Testis (tissue), 5 donors: ENCODE measurements at places on chromosomes 16 and 17. TPM values are rescaled to one million over a fixed set of nuclear protein-coding genes. Genes with fewer than 3 reads are reported as not detected.

GRCh38 chr17:47219621-47220475 lies 10.7 kb downstream of the MYL4 start:
- no peaks in the 10 kb centered on the region for H3K27me3 ChIP-seq
- no peak overlapping the region for H3K4me3 ChIP-seq
- no peaks in the 10 kb centered on the region for H3K36me3 ChIP-seq

The CDRT15L2 gene
- 17.9 TPM for total RNA-seq

The DRC7 gene
- 35.4 TPM for total RNA-seq

The STX1B gene
- 6.3 TPM for total RNA-seq

The MYH11 gene
- 263 TPM for total RNA-seq

GRCh38 chr16:59144326-59144725 lies 410.2 kb upstream of the GOT2 start:
- no peaks in the 10 kb centered on the region for H3K4me1 ChIP-seq
- no peak overlapping the region for H3K27ac ChIP-seq
- H3K36me3 ChIP-seq, result no peaks in the 10 kb centered on the region
- H3K4me3 ChIP-seq, result no peak overlapping the region
- no peak for DNase-seq

The OTOP2 gene
- 2.4 TPM for total RNA-seq

GRCh38 chr16:54462151-54462651 lies 175.6 kb upstream of the IRX3 start:
- no peaks in the 10 kb centered on the region for H3K27me3 ChIP-seq
- no peaks in the 10 kb centered on the region for H3K4me1 ChIP-seq
- H3K36me3 ChIP-seq, result no peaks in the 10 kb centered on the region
- no peak for DNase-seq
